ENCODE measurements at places on chromosomes 7 and 10.
A peak's percentile ranks its signal among the peaks of the same experiment; 100 is the strongest.

DNA sequence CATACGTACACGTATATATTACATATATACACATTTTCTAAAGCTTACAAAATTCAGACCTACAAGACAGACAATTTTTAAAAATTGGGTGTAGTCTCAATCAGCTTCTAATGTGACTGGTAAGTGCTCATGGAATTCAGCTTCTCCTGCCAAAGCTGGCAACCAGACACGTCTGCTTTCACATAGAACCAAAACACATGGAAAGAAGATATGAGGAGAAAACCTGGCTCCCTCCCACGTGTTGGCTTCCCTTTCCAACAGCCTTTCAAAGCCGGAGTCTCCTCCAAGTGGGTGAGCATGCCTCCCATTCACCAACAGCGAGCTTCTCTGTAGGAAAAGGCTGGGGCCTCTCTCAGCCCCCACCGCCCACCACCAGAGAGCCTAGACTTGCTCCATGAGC lies 33.4 kb downstream of the CDCA7L start:
- DNase-seq: no peak

- peak; percentile 31 for DNase-seq
Measured at GRCh38 chr10:43093423-43094076, 16.7 kb downstream of the RET start.

DNA sequence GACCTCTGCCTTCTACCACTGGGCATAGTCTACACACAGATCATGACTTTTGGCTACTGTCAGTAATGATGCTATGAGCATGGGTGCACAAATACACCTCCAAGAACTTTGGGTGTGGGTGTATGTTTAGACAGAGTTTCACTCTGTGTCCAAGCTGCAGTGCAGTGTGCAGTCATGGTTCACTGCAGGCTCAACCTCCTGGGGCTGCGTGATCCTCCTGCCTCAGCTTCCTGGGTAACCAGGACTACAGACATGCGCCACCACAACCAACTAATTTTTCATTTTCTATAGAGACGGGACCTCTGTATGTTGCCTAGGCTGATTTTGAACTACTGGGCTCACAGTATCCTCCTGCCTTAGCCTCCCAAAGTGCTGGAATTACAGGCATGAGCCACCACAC lies 194.4 kb downstream of the NSUN6 start:
- DNase-seq: no peak

DNA sequence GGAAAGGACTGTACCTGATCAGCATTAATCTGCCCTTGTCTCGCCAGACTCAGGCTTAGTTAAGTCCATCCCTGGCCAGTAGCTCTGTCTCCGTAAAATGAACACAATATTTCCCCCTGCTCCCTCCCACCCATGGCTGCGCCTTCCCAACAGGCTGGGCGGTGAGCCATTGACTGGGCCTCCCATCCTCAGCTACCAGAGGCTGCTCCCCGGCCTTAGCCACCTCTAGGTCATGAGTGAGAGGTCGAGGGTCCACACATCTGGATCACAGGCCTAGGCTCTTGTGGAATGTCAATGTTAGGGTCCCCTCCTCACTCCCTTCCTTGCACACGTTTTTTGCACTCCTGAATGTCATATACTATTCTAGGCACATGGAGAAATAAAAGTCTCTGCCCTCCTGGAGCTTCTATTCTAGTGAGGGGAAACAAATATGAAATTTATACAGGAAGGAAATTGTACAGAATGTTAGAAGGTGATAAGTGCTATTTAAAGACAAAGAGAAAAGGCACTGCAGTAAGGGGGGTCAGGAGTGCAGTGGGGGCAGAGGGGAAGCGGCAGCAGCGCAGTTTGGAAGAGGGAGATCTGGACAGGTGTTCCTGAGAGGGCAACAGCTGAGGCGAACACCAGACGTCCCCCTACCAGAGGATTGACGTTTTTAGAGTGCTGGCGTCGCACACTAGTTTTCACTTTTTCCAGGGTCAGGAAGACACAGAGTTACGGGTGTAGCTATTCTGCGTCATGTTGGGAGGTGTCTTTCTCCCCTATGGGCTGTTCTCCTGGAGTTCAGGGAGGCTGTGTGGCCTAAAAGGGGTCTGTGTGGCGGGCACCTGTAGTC lies 17.2 kb upstream of the EIF5AL1 start:
- no peak for DNase-seq

- DNase-seq: no peak
Measured at GRCh38 chr10:70964245-70964644, 75.9 kb upstream of the PCBD1 start.

DNA sequence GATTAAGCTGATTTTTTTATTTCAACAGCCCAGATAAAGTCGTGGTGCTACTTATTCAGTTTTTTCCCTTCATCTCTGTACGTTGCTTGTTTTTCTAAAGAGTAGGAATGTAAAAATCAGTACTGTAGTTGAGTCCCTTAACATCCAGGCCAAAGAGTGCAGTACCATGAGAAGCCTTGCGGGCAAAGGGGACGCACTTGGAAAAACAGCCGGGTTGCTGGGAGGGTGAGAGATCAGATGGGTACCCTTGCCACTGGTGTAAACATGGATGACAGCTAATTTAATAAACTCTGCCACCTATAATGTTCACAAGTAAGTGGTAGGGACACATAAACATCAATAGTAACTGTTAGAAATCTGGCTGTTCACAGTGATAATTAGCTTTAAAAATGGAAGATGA lies 175.9 kb downstream of the POU6F2 start:
- no peak for DNase-seq

DNA sequence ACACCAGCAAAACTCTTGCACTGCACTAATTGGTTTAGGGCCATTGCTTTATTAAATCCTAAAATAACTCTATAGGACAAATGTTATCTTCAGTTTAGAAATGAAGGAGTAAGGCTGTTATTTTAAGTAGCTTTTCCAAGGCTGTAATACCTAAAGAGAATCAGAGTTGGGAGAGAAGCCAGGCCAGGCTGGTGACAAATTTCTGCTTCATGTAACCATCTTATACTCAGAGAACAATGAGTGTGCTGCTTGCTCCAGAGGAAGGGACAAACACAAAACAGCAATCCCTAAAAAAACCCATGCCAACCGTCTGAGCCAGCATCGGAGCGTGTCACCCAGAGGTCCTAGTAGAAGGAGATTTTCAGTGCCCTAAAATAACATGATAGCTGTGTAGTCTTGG lies 49.7 kb upstream of the TARP start:
- DNase-seq: no peak

GRCh38 chr7:39085590-39086049 lies 107.9 kb downstream of the POU6F2 start:
- DNase-seq: no peak

DNA sequence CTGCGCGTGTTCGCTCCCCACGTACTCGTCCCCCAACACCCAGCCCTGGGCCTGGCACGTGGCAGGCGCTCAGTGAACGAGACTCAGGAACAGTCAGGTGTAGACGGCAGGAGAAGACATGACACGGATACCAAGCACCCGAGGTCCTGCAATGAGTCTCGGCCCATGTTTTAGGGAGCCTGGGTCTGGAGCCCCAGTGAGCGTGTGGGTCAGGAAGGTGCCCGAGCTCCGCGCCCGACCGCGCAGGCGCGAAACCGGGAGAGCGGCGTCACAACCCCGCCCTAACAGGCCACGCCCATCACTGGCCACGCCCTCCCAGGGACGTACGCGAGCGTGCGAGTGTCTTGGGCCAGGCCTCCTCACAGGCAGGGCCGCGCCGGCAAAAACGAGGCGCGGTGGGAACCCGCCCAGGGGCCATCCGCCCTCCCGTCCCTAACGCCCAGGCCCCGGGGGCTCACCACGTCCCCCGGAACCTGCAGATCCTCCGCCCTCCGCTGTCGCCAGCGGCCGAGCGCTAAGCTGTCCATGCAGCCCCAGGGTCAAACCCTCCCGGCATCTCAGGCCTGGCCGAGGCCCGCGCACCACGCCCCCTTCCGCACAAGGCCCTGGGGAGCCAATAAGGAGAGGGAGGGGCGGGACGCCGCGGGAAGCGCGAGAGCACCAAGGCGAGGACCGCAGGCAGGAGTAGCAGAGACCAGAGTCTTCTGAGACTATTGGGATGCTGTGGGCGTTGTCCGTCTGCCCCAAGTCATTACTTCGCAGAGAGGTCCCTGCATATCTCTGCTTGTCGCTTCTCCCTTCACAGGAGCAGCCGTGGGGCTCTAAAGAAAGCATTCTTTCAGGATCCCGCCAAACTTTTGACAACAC lies at the start of gene C10orf143:
Gene C10orf143, minus strand, starts transcription at position 585 of the 867 bp plus-strand sequence. Its CDS starts 58 bp downstream, at position 527.
- peak; percentile 96 for DNase-seq

- no peak for DNase-seq
Measured at GRCh38 chr7:20233362-20233761, 16.2 kb upstream of the MACC1 start.

DNA sequence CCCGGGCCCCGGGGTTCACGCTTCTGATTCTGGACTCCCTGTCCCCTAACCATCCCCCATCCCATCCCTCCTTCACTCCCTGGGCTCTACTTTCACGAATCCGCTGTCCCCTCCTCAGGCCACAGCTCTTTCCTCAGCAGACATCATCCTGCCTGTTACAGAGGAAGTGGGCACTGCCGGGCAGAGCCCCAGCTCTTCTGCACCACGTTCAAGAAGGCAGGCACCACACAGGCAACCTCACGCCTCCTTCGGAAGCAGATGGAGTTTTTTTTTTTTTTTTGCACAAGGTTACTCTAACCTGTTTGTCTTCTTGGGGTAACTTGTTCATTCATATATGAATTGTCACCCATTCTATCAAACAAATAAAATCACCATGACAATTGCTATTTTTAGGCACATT lies 17.9 kb upstream of the ZNF32 start:
- no peak for DNase-seq

DNA sequence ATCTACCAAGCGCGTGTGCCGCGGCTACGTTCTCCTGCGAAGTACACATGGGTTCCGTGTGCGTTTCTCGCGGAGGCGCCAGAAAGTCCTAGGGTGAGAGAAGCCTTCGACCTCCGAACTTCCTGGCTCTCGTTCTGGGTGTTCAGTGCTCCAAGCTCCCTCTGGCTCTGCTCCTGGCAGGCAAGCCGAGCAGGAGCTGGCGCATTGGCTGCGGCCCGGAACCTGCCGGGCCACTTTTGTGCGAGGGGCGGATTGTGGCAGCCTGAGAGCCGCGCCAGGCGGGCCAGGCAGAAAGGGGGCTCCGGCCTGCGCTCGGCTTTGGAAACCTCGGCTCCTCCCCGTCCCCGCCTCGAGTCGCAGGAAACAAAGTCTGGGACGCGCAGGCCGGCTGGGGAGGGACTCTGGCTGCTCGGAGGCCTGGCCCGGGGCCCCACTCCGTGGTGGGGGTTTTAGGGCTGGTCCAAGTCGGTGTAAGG lies 9.6 kb downstream of the EMX2 start:
- peak; percentile 15 for DNase-seq

DNA sequence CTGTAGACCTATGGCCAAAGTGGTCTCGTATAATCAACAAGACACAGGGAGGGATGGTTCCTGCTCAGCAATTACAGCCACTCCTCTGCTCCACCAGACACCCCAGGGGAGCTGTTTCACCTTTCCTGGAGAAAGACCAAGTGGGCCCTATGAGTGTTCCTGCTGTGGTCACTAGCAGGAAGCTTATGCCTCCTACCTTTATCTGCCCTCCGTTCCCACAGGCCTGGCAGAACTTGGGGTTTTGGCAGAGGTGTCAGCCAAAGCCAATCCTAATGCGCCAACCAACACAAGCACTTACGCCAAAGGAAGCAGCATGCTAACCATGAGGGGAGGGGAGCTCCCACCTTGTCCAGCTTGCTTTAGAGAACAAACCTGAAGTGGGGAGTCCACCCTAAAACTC lies 31.2 kb downstream of the XPNPEP1 start:
- DNase-seq: no peak

DNA sequence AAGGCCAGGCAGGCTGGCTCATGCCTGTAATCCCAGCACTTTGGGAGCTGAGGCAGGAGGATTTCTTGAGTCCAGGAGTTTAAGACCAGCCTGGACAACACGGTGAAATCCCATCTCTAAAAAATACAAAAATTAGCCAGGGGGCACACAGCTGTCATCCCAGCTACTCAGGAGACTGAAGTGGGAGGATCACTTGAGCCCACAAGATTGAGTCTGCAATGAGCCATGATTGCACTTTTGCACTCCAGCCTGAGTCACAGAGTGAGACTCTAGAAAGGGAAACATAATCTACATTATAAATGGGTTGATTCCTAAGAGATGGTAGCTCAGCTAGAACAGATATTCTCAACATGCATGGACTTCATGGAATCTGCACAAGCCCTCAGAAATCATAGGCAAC lies 6.3 kb upstream of the LIPF start:
- DNase-seq: no peak

- no peak for DNase-seq
Measured at GRCh38 chr10:58350619-58351323, 16.0 kb downstream of the UBE2D1 start.

GRCh38 chr7:157423886-157424565 lies 87.2 kb downstream of the DNAJB6 start:
- no peak for DNase-seq

- no peak for DNase-seq
Measured at GRCh38 chr10:37760817-37761216, 96.6 kb downstream of the ZNF248 start.

DNA sequence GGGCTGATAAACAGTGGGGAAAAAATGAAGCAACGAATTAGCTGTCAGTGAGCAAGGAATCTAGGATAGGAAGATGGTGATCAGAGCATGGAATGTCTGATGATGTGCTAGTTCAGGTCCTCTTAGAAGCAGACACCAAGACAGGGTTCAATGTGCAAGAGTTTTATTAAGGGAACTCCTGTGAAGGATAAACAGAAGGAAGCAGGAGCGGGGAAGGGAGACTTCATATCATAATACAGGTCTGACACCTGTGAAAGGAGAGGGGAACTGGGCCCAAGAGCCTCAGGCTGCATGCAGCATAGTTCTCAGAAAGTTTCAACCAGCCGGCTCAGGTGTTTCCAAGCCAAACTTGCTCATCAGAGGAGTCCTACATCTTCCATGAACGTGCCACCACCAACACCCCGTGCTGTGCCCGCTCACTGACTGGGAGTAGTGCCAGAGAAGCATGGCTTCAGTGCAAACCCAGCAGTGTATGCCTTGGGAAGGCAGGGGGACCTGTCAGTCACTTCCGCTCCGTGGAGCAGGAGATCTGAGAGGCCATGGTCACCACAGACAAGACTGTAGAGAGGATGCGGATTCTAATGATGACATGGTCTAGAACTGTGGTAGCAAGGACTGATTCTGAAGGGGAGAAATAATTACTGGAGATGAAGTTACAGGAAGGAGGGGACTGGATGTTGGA lies 45.8 kb downstream of the ZNF800 start:
- DNase-seq: no peak

- DNase-seq: no peak
Measured at GRCh38 chr10:33739031-33739430, 404.6 kb upstream of the NRP1 start.

- DNase-seq: no peak
Measured at GRCh38 chr7:148709014-148709413, 10.3 kb downstream of the CUL1 start.
